ENCODE measurements at places on chromosomes 6 and 20.
A peak's percentile ranks its signal among the peaks of the same experiment; 100 is the strongest.

- DNase-seq = no peak
Measured at GRCh38 chr6:19834858-19835257, 2.3 kb upstream of the ID4 start.

GRCh38 chr20:7828437-7828836 lies 111.8 kb downstream of the HAO1 start:
- no peak for DNase-seq

DNA sequence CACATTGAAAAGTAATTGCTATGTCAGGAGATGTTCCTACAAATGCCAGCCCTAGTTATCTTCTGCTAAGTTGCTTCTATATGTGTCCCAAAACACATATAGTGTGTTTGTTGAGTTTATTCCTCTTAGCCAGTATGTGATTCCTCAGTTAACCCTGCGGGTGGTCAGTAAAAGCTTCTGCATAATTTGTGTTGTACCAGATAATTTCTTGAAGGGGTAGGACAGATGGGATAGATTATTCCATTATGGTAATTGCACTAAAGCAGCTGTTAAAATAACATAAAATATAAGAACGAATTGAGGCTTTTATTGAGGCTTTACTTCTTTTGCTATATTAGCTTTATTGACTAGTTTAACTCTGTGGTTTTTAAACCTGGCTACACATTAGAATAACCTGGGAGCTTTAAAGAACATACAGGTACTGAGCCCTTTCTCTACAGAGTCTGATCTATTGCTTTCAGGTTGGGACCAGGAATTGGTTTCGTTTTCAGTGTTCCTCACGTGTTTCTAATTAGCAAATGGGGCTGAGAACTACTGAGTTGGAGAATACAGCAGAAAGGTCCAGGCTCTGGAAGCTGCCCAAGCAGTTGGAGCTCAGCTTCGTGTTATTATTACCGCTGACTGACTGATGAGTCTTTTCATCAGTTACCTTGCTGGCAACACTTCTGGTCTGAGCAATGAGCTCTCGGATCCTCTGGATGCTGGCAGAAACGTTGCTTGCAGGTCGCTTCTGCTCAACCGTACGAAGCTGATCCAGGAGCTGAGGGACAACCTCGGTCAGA lies 56.9 kb downstream of the FAM229B start:
- DNase-seq = peak; percentile 10

GRCh38 chr6:17656092-17656491 lies 50.6 kb downstream of the NUP153 start:
- no peak for DNase-seq

GRCh38 chr6:52876056-52876787 lies 33.3 kb downstream of the GSTA3 start:
- DNase-seq = no peak

DNA sequence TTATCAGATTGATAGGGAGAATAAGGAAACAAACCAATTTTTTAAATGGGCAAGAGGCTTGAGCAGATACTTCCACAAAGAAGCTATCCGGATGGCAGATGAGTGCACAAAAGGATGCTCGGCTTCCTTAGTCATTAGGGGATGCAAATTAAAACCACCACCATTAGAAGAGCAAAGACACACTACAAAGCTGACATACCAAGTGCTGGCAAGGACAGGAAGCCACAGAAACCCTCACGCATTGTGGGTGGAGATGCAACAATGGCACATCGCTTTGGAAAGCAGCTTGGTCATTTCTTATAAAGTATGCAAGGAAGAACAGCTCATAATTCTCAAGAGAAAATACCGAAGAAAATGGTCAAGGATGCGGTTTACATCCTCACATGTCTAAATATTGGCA lies 19.8 kb downstream of the BFSP1 start:
- no peak for DNase-seq

DNA sequence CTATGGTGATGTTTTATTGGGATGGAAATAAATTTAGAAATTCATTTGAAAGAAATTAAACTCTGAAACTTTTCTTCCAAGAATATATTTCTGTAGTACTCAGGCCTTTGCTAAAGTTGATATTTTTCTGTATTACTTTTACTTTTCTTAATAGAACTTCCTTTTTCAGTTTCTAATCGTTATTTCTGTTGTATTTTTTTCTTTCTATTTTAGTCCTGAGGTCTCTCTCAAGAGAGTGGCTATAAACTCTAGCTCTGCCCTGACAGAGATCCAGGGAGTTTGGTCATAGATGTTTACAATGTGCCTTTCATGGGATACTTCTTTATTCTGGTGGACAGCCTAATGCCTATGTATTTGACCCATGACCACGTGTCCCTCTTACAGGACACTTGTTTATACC lies 51.0 kb downstream of the OR2B6 start:
- DNase-seq = no peak

- no peak for DNase-seq
Measured at GRCh38 chr6:73560853-73561407, 40.1 kb upstream of the EEF1A1 start.

DNA sequence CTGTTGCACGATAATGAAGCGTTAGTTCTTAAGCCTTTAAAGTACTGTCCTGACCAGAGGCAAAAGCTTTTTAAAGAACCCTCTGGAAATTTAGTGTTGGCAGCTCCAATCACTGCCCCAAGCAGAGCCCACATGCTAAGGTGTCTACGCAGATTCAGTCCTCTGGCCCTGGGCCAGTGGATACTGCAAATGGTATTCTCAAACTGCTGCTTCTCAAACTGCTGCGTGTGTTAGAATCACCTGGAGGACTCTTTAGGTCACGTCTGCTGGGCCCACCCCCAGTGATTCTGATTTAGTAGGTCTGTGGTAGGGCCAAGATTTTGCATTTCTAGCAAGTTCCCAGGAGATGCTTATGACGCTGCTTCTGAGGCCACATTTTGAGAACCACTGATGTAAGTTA lies 96.0 kb upstream of the CCDC28A start:
- no peak for DNase-seq

GRCh38 chr6:109239651-109240321 lies 142.5 kb downstream of the CD164 start:
- no peak for DNase-seq
